Cerebellar cortex (tissue), 1 donor: ENCODE measurements at places on chromosomes 2 and 18.

- no peak for DNase-seq
Measured at GRCh38 chr2:73999881-74000597, 15.3 kb downstream of the TET3 start.

GRCh38 chr18:44258086-44258485, 422.6 kb upstream of the SETBP1 start:
- no peak for DNase-seq

DNA sequence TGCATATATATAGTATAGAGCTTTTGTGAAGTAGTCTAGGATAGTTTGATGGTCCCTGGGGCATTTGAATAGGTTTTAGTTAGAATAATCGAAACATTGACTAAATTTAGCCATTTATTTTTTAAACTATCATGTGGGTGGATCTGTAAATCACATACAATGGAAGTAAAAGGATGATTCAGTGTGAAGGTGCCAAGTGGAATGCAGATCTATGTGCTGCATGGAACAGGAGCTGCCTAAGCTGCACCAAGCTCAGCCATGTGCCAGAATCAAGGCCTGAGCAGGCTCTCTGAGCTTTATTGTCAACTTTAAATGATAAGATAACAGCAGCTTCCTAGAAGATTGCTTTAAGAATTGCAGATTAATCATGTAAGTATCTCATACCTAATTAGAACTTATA, 1996.2 kb upstream of the PIK3C3 start:
- DNase-seq = no peak

DNA sequence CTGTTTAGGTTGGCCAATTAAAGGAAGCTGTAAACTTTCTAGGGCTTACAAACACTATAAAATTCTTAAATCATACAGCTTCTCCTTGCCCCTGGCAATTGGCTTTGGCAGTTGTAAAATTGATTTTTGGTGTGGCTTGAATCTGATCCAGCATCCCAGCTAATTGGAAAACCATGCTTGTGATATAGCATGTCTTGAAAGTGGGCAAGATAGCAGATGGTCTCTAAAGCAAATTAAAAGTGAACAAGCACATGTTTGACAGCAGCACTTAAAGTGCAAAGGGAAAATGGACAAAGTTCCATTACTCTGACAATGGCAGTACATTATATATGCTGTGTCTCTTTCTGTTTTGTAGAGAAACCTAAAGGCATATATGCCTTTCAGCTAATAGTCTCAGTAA, 302.9 kb upstream of the NXPH2 start:
- no peak for DNase-seq

DNA sequence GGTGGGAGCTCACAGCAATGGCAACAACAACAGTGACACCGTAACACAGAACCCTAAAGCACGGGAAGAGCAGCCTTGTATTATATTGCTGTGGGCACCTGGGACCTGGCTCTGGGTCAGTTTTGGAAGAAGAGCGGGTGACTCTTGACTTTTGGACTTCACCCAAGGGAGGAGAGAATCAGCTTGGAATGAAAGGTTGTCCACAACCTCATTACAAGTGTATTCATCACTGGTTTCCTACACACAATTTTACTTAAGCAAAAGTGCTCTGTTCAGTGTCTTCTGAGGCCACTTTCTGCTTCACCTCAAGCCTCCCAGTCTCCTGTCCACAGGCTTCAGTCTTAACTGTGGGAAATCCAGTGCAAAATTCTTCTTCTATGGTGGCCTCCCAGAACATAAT, 263.8 kb downstream of the KCNE4 start:
- DNase-seq = no peak

GRCh38 chr2:37934591-37935513, 9.8 kb downstream of the RMDN2 start:
- DNase-seq = no peak

GRCh38 chr2:156181208-156181607, 151.3 kb downstream of the NR4A2 start:
- no peak for DNase-seq

DNA sequence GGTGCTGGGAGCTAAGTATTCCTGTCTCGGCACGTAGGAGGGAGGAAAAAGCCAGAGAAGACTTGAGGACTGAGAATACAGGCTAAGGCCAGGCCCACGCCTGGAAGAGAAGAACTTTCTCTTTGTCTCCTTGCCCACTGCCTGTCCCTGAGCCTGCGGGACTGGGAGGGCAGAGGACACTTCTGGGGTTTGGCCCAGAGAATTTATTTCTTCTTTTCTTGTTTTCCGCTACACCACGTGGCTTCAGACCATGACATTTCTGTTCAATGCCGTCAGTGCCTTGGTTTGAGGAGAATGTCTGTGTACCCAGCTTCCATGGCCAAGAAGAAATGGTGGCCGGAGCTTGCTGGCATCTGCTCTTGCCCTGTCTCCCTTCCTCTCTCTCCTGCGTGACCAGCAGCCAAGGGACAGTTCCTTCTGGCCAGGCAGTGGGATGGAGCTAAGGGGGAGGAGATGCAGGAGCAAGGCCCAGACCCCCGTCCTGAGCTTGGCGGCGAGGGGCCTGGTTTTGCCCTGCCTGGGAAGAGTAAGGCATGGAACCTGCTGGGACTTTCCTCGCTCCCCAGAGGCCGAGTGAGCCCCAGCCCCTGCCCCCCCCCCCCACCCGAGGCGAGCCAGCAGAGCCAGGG, 140.3 kb downstream of the KLHL29 start:
- no peak for DNase-seq

DNA sequence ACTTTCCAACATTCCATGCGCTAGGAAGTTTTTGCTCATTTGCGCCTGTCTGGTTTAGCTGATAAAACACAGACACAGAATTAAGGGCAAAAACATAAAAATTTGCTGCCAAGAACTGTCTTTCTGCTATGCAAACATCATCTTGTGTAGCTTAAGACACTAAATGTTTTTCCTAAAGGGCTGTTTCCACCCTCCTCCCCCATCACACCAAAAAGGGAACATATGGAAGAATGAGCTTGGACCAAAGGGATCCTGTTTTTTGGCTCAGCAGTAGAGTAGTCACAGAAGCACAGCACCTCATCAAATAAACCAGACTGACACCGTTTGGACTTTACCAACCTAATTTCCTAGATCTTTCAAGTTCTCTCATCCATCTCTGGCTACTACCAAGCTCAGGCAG, 210.1 kb downstream of the ZNF521 start:
- peak; percentile 95 for DNase-seq

DNA sequence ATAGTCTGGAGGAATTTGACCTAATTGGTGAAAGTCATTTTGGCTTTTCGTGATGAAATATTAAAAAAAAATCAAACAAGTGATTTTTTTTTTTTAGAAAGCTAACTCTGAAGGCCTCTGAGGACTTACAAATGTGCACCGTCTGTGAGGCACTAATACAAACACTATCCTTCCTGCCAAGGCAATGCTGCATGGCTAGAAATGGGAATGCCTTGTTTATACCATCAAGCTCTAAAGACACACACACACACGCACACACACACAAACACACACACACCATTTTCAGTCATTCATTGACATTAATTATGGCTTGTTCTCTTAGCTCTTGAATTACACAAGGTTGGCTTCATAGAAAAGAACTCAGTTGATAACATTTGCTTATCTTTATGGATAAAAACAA, 1242.0 kb upstream of the ACVR2A start:
- no peak for DNase-seq

DNA sequence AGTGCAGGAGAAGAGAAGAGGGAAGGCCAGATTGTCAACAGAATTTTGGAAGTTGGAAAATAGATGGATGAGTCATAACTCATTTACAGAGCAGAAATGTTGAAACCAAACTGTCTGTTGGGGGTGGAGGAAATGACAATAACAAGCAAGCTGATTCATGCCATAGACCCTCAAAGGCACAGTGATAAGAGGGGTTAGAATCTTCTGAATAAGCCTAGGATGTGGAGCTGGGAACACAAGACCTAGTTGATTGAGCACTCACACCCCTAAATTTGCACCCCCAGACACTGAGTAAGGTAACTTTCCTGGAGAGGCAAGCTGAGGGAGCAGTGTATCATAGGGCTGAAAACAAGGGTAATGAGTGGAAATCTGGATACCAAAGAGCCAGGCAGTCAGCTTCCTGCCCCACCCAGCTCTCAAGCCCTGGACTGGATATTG, 141.4 kb downstream of the SCG2 start:
- no peak for DNase-seq

GRCh38 chr2:207497596-207497995, 32.2 kb upstream of the CREB1 start:
- no peak for DNase-seq

- DNase-seq = no peak
Measured at GRCh38 chr18:9704233-9705118, 3.6 kb upstream of the RAB31 start.

GRCh38 chr18:45439851-45440645, 175.2 kb upstream of the SLC14A2 start:
- no peak for DNase-seq

GRCh38 chr2:161703863-161704262, 79.6 kb downstream of the SLC4A10 start:
- no peak for DNase-seq

- DNase-seq = no peak
Measured at GRCh38 chr2:44109166-44109565, 59.5 kb upstream of the PPM1B start.

- peak; percentile 38 for DNase-seq
Measured at GRCh38 chr2:134258684-134259388, 5.0 kb downstream of the MGAT5 start.

- no peak for DNase-seq
Measured at GRCh38 chr2:222305516-222306392, 7.0 kb upstream of the PAX3 start.

- DNase-seq = no peak
Measured at GRCh38 chr2:119888680-119889079, 124.2 kb upstream of the EPB41L5 start.

GRCh38 chr2:10522726-10523405, 74.7 kb upstream of the ODC1 start:
- no peak for DNase-seq

GRCh38 chr2:191597186-191597751, 80.7 kb upstream of the NABP1 start:
- DNase-seq = no peak

GRCh38 chr2:96830044-96830562, 13.7 kb downstream of the ANKRD23 start:
- DNase-seq = peak; percentile 46

DNA sequence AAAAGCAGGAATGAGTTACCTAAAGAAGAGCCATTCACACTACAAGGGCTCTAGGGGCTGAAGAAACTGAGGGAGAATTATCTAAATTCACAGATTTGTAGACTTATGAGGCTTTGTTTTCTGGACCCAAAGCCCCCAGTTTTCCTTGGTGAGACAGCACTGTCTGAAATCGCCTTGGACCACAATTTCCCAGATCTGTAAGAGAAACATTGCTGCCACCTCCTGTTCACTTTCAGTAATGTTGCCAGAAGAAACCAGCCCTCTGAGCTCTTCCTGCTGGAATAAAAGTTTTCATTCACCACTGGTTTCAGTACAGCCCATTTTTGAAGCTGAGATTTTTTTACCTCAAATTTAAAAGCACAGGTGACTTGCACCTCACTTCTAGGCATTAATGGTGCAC, 169.2 kb downstream of the CDH20 start:
- peak; percentile 77 for DNase-seq

- DNase-seq = no peak
Measured at GRCh38 chr2:206063635-206064034, 22.3 kb downstream of the INO80D start.

DNA sequence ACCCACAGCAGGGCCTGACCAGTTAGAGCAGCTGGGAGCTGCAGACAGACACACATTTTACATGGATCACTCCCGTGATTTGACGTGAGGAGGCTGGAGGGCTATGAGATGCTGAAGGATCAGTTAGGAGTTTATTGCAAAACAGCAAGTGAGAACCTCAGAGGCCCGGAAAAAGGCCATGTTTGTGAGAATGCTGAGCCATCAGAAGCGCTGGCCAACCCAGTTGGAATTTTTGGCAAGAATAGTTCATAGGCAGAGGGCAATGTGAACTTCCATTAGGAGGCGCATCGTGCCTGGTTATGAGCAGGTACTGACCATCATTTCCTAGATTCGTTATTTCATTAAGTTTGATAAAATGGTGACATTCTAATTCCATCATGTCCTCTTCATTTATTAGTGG, 23.3 kb upstream of the LMAN1 start:
- DNase-seq = peak; percentile 2

- DNase-seq = no peak
Measured at GRCh38 chr2:65363879-65364666, 68.3 kb downstream of the SPRED2 start.

GRCh38 chr2:5590886-5591285, 101.3 kb upstream of the SOX11 start:
- no peak for DNase-seq

DNA sequence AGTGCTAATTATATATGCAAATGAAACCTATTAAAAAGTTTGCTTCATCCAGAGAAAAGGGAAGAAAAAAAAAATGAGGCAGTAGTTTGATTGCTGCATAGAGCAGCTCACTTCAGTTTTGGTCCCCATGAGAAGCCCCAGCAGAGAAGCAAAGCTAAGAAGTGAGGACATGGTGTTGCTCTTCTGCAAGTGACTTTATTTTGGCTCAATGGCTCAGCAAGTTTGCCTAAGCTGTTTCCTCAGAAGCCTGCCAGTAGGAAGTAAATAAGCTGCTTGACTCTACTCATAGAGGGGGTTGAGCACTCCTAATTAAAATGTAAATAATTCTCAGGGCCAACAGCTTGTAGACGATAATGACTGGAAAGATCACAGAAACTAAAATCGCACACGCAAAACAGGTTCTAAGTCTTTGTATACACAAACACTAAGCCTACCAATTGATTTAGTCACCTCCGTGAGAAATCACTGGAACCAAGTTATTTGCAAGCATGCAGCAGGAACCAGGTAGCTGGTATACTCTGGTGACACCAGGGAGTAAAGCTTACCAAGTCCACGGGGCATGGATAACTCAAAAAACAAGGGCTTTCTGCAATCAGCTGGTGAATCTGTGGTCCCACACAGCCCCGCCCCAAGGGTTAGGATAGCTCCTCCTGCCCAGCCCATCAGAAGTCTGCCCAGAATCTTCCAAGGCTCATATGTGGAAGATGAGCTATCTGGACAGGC, 39.7 kb upstream of the NABP1 start:
- no peak for DNase-seq
